ENCODE measurements at places on chromosomes 7 and 10.

DNA sequence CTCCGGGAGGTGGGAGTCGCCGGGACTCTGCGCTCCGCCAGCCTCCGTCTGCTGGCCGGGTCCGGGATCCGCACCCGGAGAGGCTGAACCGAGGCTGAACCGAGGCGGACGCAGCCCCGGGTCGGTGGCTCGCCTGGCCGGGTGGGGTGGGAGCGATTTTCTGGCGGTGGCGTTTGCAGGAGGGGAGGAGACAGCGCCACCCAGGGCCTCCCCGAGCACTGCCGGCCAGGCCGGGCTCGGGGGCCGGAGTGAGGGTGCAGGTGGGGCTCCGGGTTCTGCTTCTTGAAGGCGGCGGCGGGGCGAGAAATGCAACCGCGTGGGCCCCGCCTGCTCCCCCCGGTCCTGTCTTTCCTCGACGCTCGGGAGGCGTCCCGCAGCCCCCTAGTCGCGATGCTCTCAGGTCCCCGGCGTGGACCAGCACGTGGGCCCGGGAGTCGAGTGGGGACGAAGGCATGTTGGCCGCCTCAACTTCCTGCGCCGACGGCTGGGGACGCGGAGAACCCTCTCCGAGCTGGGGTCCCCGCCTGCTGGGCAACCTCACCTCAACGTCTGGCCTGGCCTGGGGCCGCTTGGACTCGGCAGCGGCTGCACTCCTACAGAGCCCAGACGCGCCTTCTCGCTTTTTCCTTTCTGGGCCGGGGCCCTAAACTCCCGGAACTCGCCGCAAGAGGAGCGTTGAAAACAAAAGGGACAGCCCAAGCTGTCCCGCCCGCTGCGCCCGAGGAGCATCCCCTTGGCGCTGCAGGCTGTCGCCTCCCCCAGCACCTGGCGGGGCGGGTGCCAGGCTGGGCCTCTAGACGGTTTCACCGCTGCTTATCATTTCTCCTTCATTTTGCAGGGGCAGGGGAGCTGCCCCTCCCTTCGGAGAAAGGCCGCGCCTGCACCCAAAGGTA is 25.2 kb upstream of the VAX1 start:
- peak; percentile 36 for DNase-seq

- no peak for DNase-seq
Measured at GRCh38 chr7:362402-363096, 72.6 kb downstream of the FOXL3 start.

DNA sequence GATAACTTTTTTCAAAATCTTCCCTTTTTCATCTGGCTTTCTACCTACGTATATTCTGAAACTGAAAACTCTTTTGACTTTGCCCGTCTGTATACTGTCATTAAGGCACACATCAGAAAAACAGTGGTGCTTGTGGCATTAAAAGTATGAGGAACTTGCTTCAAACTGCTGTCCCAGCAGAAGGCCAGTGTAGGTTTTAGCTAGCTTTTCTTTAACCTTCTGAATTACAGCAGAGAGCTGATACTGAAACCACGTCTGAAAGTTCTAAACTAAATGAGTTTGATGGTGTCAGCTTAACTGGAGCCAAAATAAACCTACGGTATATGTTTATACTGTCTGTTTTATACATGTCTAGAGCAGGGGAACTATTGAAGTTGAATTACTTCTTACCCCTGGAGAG is 283.4 kb downstream of the TFEC start:
- no peak for DNase-seq

DNA sequence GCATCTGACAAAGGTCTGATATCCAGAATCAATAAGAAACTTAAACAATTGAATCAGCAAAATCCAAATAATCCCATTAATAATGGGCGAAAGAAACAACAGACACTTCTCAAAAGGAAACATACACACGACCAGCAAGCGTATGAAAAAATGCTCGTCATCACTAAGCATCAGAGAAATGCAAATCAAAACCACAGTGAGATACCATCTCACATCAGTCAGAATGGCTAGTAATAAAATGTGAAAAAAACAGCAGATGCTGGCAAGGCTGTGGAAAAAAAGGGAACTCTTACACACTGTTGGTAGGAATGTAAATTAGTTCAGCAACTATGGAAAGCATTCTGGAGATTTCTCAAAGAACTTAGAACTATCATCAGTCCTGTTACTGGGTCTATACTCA is 496.7 kb downstream of the SH2D4B start:
- DNase-seq, result no peak

DNA sequence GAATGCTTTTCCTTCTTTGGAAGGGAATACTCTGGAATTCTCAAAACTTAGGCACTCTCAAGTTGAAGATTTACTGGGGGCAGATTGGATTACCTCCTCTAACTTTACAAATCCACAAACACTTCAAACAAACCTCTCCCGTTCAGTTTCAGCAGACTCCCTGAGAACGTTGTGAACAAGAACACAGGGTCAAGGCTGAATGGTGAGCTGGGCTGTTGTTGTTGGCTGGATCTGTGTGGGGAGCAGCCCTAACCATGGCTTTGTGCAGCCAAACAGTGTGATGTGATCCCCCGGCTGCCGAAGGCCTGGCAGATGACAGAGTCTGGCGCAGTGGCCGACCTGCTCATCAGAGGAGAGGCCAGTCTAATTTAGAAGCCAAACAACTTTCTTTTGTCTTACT is 93.1 kb downstream of the BMPER start:
- DNase-seq, result no peak

DNA sequence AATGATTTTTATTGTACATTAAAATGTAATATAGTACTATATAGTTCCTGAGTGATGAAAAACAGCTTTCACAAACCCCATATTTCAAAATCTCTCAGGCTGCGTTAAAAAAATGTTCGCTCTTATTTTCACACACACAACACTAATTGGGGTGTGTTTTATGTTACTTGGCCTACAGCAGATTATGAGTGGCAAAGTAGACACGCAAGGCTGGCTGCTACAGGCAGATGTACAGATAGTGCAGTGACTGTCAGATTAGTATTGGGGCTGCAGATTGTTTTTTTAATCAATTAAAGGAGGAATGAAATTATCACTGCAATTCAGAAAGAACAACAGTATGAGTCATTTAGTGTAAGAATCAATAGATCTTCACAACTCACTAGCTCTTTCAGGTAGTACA is 65.2 kb upstream of the ICA1 start:
- no peak for DNase-seq

GRCh38 chr7:136050462-136050847 is 73.3 kb upstream of the MTPN start:
- no peak for DNase-seq

DNA sequence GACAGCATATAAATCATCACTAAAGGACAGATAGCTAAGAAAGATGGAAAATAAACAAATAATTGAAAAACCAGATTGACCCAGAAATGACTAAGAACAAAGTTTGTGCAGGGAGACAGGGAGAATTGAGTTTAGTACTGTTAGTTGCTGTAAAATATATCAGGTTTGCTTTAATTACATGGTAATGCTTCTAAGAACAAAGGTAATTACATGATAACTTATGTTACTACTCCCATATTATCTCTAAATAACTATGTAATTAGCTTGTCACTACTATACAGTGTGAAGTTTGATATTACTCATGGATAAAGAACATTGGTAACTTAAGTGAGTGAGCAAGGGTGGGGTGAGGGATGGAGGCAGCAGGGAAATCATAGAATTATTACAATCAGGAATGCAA is 135.2 kb upstream of the KAT6B start:
- DNase-seq, result no peak

DNA sequence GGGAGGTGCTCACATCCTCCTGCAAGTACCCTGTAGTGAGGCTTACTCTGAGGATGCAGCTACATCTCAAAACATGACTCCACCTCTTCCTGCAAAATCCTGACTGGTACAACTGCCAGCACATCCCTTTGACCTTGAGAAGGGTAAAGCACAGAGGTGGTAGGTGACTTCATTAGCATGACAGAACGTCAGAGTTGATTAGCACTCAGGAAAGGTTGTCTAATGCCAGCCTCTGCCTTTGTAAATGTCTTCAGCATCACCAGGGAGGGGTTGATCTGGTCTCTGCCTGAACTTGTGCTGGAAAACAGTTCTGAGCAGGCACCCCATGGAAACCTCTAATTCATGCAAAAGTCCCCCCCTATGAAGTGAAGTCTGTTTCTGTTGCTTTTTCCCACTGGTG is 591.3 kb upstream of the GALNT17 start:
- DNase-seq, result no peak

GRCh38 chr7:106060394-106060920 is 51.7 kb downstream of the SYPL1 start:
- no peak for DNase-seq

GRCh38 chr7:159042581-159043101 is 102.0 kb downstream of the VIPR2 start:
- no peak for DNase-seq

- no peak for DNase-seq
Measured at GRCh38 chr10:6470894-6471618, 109.0 kb downstream of the PRKCQ start.

GRCh38 chr10:98016772-98017475 is 13.5 kb downstream of the CRTAC1 start:
- DNase-seq, result no peak

DNA sequence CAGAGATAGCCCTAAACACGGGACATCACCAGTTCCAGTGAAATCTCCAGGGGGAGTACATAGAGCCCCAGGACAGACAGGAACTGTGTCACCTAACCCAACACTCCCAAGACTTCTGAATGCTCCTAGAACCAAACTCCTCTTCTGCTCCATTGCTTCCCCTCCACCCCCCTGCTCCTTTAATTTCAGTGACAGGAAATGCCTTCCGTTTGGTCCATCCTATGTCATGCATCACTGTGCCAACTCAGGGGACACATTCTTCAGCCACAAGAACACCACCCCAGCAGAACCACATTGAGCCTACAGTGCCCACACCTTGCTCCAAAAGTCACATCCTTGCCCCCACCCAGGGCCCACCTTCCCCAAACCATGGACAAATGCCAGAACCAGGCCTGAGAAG is 100.5 kb downstream of the KCNMA1 start:
- DNase-seq, result no peak

GRCh38 chr7:1227071-1227804 is 5.4 kb upstream of the UNCX start:
- DNase-seq, result no peak

- DNase-seq, result no peak
Measured at GRCh38 chr10:105643660-105644059, 1002.6 kb downstream of the SORCS3 start.

DNA sequence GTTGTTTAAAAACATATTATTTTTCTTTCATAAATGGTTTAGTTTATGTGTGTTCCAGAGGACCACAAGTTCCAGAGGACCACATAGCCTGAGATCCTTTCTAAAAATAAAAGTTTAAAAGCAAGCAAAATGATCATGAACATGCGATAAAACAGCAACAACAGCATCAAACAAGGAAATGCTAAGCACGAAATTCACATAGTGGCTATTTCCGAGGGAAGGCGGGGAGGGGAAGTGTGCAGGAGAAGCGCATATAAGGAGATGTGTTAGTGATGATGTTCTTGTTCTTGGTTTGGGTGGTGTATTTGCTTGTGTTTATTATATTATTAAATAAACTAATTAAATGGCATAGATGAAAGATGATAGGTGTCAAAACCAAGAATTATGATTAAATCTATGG is 1.2 kb downstream of the TBATA start:
- no peak for DNase-seq

DNA sequence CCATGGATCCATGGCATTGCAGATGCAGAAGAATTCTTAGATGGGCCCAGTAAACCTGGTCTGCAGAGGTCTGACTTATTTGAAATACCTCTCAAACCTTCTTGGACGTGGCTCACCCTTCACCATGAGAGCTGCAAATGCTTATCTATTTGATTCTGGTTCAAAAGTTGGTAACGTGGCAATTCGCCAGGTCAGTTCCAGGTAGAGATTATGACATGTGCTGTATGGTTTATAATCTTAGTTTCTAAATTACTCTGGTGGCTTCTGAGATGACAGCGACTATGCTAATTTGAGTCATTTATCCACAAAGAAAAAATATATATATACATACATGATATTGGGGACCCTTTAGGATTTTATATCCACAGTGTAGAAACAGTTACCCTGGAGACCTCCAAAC is 68.8 kb downstream of the NRP1 start:
- DNase-seq, result no peak

- no peak for DNase-seq
Measured at GRCh38 chr7:93147363-93147762, 822 bp downstream of the SAMD9L start.

GRCh38 chr10:69892406-69892805 is 90.7 kb downstream of the COL13A1 start:
- DNase-seq, result no peak

GRCh38 chr10:46528675-46529615 is 27.5 kb downstream of the GPRIN2 start:
- DNase-seq, result no peak

- DNase-seq, result no peak
Measured at GRCh38 chr7:135784013-135784412, 35.4 kb upstream of the FAM180A start.

DNA sequence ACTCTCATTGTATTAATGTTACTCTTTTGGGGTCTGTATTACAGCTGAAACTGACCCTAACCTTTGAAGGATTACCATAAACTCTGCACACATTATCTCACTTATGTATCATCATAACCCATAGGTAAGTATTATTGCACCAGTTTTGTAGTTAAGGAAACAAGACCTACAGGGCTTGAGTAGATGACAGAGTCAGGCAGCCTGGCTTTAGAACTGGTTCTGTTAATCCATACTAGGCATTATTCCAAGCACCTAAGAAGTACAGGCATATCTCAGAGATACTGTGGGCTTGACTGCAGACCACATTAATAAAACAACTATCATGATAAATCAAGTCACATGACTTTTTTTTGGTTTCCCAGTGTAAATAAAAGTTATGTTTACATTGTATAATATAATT is 17.1 kb upstream of the AKR1B1 start:
- no peak for DNase-seq

DNA sequence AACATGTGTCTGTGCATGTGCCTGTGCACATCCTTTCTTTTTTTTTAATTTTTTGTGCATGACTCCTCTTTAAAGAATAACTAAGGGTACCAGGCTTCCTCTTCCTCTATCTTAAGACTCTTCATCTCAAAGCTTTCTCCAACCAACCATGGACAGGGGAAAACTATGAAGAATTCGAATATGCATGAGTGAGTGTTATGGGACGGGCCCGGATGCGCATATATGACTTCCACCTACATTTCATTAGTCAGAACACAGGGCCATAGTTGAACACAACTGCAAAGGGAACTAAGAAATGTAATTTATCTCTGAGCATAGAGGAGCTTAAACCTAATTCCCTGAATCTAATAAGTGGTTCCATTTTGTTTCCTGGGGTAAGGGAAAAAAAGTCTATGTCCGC is 270.3 kb upstream of the SORCS1 start:
- DNase-seq, result no peak

GRCh38 chr10:88080213-88080612 is 216.8 kb downstream of the PTEN start:
- no peak for DNase-seq

All from progenitor cell of endocrine pancreas (in vitro differentiated cells).